ENCODE measurements at places on chromosomes 6 and 20.
A peak's percentile ranks its signal among the peaks of the same experiment; 100 is the strongest.

GRCh38 chr20:24632581-24632980 lies 163.2 kb downstream of the SYNDIG1 start:
- DNase-seq: no peak

DNA sequence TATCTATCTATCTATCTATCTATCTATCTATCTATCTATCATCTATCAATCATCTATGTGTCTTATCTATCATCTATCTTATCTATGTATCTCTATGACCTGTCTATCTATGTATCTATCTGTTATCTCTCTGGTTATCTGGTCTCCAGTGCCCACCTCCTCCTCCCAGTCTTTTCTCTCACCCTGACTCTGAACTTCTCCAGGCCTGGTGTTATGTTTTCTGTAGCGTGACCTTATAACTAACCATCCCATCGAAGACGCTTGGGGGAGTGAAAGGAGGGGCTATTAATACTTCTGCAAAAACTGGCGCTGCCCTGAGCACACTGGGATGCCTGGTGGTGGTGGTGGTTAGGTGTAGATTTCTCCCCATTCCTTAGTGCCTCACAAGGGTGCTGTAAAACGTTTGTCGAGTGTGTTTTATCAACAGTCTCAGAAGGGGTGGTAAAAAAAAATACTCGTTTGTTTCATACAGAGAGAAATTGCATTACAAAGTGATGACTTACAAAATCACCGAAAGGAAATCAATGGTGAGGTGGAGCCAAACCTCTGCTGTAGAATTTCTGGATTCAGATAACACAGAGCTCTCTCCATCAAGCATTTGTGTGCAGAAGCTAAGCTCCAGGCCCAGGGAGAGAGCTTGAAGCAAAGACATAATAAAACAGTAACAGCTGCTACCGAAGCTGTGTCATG lies 156.2 kb downstream of the BCAS1 start:
- DNase-seq: no peak

DNA sequence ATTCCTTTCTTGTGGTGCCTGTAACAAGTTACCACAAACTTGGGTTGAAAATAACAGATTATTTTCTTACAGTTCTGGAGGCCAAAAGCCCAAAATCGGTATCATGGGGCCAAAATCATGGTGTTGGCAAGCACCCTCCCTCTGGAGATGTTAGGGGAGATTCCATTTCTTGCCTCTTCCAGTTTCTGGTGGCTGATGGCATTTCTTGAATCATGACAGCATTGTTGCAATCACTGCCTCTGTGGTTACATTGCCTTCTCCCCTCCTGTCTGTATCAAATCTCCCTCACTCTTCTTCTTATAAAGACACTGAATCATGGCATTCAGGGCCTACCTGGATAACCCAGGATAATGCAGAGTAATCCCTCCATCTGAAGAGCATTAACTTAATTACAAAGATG lies 17.9 kb upstream of the TENT5A start:
- DNase-seq: no peak

GRCh38 chr20:48919882-48920526 lies 1.5 kb upstream of the ARFGEF2 start:
- DNase-seq: no peak

DNA sequence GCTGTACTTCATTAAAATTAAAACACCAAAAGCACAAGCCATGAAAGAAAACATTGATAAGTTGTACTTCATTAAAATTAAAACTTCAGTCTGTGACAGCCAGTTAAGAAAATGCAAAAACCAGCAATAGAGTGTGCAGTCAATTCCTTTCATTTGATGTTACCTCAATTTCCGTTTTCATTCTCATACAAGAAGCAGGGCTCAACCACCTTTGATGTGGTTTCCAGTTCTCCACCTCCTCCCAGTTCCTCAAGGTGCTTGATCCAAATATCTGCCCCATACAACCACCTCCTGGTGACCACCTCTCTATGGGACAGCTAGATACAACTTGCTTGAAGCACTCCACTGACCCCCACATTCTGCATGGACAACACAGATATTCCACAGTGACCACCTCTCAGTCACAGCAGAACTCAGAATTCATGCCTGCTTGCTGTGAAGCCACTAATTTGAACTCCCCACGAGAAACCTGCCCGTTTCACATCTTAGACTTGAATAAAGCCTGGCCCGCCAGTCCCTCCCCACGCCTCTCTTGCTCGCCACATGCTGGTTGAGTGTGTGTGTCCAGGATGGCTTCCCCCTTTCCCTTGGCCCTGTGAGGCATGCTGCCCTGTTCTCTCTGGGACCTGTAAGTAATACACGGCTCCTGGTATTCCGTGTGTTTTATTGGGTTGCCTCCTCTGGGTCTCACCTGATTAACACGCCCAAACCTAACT lies 66.1 kb downstream of the FAM50B start:
- DNase-seq: no peak

GRCh38 chr20:14996883-14997672 lies 659.7 kb upstream of the FLRT3 start:
- DNase-seq: no peak

GRCh38 chr6:129882510-129883023 lies 21.5 kb upstream of the TMEM244 start:
- DNase-seq: no peak

DNA sequence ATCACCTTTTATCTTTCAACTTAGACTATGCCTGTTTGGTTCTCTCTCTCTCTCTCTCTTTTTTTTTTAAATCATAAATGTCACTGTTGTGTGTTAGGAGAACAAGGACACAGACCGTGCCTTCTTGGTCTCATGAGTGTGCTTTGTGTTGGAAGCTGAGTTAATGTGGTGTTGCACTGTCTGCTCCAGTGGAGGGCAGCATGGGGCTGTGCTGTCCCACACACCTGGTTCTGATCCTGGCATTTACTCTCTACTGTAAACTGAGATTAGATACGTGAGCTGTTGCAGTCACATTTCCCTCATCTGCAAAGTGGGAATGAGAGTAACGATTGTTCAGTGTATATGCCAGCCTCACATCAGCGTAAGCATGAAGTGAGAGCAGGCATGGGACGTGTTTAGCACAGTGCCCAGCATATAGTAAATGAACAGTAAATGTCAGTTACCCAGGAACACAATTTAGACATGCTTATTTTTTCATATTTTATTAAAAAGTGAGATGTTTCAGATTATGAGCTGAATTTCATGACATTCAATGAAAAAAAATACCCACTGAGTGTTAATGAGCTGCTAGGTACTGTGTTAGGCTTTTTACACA lies 161.1 kb downstream of the FARS2 start:
- peak; percentile 53 for DNase-seq

GRCh38 chr6:15736297-15736696 lies 73.5 kb upstream of the DTNBP1 start:
- no peak for DNase-seq

DNA sequence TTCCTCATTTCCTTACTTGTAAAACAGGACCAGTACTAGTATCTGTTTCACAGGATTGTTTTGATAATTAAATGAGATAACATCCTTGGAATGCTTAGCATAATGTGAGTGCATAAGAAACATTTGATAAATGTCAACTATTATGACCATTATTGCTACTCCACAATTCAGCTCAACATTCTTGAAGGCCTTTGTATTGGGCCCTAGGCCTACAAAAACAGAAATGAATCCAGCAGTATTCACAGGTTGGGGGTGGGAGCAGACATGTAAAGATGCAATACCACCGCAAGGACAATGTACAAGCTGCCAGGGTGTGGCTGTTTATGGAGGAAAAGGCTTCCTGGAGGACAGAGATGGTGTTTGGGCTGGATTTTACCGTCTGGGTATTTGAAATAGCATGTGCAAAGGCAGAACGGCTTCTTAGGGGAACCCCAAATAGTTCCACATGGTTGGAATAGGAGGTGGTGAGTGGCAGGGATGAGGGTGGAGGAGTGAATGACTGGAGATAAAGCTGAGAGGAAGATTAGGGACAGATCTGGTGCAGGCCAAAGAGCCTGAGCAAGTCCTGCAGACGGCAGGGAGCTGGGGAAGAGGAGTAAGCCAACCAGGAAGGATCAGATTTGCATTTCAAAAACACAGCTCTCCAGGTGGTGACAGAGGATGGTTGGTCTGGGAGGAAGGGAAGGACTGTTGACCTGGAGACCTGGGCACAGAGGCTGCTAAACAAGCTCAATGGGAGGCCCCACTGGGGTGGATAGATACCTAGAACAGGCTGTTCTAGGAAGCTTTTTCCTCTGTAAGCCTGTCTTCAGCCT lies 57.0 kb upstream of the EPB41L1 start:
- no peak for DNase-seq

- DNase-seq: no peak
Measured at GRCh38 chr6:4264081-4264480, 128.7 kb upstream of the ECI2 start.

GRCh38 chr20:22585786-22586493 lies 1.6 kb upstream of the FOXA2 start:
- DNase-seq: no peak

DNA sequence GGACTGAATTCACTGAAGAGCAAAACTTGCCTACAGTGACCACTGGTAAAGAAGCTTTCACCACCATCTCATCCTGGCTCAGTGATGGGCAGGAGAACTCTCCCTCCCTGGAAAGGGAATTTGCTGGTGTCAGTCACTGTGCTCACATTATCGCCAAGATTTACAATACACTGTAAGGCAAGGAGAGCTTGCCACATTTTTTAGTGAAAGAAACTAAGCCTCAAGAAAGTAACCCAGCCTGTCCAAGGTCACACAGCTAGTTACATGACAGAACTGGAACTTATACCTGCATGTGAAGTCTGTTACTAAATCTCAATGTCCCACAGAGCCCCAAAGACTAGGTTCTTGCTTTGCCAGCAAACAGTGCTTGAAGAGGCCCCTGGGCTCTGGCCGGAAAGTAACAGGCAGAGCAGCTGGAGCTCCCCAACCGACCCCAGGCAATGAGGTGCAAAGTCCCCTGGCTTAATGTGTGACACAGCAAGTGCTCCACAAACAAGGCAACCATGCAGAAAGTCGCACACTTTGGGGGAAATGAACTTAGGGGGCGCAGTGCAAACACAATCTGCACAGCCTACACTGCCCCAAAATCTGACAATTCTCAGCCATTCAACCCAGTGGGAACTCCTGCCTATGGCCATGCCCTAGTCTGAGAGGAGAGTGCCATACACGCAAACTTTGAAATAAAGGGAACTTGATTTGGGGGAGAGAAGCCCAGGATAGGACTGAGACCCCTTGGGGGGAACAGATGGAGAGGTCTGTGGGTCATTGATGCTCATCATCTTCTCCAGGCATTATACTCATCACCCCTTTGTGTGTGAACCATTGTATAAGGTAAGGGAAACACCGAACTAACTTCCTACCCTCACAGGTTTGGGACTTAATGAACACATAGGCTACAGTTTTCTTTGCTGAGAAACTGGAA lies 1.9 kb downstream of the BCL2L1 start:
- DNase-seq: no peak

DNA sequence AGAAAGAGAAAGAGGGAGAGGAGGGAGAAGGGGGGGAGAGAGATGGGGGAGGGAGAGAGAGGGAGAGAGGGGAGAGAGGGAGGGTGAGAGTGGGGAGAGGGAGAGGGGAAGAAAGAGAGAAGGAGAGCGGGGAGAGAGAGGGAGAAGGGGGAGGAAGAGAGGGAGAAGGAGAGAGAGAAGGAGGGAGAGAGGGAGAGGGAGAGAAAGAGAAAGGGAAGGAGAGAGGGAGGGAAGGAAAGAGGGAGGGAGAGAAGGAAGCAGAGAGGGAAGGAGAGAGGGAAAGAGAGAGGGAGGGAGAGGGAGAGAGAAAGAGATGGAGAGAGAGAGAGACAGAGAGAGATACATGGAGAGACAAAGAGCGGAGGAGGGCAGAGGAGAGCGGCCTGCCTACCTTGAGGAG lies 23.8 kb downstream of the GATA5 start:
- DNase-seq: no peak

GRCh38 chr6:155530219-155530834 lies 74.7 kb upstream of the NOX3 start:
- DNase-seq: no peak

DNA sequence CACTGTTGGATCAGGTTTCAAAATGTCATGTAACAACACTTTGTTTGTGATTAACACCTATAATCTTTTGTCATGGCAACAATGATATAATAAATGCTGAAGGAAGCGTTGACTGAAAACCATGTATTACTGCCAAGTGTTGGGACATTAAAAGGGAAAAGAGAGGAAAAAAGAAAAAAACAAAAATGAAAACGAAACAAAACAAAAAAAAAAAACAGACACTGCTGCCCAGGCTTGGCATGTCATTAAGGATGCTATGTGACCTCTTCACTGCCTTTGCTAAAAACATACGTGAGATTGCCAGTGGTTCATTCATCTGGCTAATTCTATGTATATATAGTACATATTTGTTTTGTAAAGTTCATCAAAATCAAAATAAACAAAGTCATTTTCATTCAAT lies 516.7 kb upstream of the RNF217 start:
- no peak for DNase-seq

GRCh38 chr6:111888928-111889695 lies 15.9 kb upstream of the FYN start:
- peak; percentile 39 for DNase-seq

DNA sequence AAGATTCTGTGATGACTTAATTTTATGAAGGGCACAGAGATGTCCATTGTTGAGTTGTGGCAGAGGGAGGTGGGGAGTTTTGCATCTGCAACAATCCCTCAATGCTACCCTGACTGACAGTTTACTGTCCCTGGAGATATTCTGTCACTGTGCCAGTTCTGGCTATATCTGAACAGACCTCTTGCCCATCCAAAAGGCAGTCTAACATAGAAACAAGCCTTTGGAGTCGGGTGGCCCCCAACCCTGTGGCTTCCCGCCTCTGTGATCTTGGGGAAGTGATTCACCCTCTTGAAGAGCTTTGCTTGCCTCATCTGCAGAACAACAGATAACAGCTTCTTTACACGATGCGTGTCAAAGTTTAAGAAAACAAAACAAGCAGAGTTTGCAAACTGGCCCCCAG lies 3.8 kb upstream of the E2F1 start:
- DNase-seq: no peak

DNA sequence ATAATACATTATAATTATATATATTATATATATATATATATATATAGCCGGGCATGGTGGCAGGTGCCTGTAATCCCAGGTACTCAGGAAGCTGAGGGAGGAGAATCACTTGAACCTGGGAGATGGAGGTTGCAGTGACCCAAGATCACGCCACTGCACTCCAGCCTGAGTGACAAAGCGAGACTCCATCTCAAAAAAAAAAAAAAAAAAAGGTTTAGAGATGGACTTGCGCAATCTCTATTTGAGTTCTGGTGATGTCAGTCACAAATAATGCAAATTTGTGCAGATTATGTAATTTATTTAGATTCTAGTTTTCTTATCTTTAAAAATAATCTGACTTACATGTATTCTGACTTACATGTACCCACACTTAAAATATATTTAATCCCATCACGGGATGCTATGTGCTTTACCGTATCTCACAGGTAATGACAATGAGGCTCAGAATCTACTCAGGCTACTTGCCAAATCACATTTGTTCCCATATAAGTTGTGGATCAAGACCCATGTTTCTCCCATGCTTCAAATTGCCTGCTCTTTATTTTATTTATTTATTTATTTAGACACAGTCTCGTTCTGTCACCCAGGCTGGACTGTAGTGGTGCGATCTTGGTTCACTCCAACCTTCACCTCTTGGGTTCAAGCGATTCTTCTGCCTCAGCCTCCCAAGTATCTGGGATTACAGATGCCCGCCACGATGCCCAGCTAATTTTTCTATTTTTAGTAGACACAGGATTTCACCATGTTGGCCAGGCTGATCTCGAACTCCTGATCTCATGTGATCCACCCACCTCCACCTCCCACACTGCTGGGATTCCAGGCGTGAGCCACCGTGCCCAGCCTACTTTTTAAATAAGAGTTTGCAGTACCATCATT lies 7.6 kb upstream of the UST start:
- no peak for DNase-seq

- no peak for DNase-seq
Measured at GRCh38 chr20:52577696-52578095, 386.1 kb upstream of the ZFP64 start.
